Astrocyte of the cerebellum (primary cell): ENCODE measurements at places on chromosomes 12 and 14.

- no peak for DNase-seq
Observed at GRCh38 chr12:27289414-27289813, 43.2 kb upstream of the BMAL2 start.

DNA sequence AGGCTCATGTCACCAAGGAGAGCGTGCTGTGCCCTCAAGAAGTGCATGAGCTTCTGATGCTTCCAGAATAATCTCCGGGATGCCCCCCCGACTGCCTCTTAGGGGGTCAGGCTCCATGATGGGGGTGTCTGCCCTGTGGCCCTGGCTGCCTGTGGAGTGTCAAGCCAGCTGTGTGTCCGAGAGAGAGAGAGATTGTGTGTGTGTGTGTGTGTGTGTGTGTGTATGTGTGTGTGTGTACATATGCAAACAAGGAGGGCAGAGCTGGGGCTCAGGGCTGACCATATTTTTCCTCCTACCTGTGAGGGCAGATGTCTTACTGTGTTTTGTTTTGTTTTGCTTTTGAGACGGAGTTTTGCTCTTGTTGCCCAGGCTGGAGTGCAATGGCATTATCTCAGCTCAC, 5.6 kb upstream of the ALDH2 start:
- no peak for DNase-seq

- no peak for DNase-seq
Observed at GRCh38 chr12:130948751-130949150, 5.0 kb upstream of the ADGRD1 start.

DNA sequence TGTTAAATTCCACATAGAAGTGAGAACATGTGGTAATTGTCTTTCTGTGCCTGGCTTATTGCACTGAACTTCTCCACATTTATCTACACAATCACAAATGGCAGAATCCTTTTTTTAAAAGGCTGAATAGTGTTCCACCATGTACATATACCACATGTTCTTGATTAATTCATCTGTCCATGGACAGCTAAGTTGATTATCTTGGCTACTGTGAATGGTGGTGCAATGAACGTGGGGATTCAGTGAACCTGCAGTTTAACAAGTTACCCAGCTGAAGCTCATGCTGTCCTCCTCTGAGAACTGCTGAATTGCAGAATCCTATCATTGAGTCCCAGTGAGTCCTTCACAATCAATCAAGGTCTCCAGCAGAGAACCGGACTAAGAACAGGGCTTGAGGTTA, 74.9 kb downstream of the TBK1 start:
- DNase-seq = peak; percentile 31

GRCh38 chr12:77131977-77132490, 66.7 kb upstream of the E2F7 start:
- no peak for DNase-seq

DNA sequence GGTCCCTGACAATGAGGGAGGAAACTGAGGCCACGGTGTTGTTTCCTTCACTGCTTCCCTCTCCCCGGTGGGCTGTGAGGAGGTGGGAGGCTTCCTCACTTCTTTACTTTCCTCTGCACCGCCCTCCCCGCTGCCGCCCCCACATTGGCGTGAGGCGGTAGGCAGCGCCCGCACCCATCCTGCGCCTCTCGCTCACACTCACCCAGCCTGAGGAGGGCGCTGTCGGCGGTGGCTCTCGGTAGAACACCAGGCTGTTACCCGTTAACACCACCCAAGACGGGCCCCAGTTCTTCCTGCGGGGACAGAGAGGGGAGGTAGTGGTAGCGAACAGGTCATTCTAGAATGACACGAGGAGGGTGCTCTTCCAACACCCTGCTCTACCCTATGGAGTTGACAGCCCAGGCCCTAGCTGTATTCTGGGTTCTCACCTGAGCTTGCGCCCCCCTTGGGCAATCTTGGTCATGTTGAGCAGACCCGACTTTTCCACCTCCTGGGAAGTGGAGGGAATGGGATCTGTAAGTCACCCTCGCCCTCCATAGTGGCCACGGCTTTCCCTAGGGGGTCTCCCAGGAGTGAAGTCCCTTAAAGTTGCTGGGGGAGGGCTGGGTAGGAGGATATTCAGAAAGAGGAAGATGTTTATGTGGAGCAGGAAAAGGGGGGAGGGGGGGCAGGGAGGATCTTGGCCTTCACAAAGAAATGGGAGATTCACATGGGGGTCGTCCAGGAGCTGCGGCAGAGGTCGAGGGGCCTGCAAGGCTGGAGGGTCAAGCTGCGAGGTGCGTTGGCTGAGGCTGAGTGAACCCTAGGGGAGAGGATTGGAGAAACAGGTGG, 3.3 kb downstream of the ARHGAP9 start:
- DNase-seq = no peak

DNA sequence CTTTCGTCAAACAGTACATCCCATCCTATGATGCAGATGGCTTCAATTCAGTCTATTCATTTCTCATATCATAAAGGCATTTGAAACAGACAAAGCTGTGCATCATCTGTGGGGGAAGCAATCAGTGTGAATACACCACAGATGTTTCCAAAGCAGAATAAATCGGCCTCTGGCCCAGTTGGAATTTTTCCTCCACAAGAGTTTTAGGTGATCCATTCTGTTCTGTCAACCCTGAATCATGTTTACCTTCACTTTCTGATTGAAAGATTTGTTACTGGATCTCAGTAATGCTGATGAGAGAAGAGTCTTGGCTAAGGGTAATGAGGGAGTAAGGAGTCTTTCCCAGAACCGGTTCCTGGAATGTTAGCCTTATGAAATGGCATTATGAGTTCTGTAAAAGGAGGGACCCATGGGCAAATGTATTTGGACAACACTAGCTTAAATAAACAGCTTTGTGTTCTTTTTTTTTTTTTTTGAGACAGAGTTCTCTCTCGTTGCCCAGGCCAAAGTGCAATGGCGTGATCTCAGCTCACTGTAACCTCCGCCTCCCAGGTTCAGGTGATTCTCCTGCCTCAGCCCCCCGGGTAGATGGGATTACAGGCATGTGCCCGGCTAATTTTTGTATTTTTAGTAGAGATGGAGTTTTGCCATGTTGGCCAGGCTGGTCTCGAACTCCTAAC, 62.5 kb downstream of the TPH2 start:
- DNase-seq = no peak

- DNase-seq = no peak
Observed at GRCh38 chr12:50528800-50529199, 24.0 kb downstream of the DIP2B start.

DNA sequence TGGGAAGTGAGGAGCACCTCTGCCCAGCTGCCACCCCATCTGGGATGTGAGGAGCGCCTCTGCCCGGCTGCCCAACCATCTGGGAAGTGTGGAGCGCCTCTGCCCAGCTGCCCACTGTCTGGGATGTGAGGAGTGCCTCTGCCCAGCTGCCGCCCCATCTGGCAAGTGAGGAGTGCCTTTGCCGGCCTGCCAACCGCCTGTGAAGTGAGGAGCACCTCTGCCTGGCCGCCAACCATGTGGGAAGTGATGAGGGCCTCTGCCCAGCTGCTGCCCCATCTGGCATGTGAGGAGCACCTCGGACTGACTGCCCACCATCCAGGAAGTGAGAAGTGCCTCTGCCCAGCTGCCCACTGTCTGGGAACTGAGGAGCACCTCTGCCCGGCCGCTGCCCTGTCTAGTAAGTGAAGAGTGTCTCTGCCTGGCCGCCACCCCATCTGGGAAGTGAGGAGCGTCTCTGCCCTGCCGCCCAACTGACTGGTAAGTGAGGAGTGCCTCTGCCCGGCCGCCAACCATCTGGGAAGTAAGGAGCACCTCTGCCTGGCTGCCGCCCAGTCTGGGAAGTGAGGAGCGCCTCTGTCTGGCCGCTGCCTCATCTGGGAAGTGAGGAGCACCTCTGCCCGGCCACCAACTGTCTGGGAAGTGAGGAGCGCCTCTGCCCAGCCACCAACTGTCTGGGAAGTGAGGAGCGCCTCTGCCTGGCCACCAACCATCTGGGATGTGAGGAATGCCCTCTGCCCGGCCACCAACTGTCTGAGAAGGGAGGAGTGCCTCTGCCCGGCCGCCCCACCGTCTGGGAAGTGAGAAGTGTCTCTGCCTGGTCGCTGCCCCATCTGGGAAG, 22.6 kb downstream of the FAR2 start:
- no peak for DNase-seq

DNA sequence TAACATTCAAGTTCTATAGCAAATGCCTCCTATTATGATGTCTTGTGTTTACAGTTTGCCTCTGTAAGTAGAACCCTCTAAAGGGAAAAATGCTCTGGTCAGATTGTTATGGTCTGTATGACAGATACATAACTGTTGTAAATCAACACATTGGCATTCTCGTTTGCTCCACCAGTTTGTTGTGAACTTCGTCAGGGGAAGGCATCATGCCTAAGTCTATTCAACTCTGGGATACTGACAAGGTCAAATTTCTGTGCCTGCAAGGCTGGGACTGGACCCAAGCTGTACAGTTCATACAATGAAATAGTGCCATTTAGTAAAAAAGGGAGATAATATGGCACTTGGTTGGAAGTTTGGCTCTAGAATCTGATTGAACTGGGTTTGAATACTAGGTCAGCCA, 392.3 kb downstream of the RAD51B start:
- DNase-seq = no peak

- peak; percentile 33 for DNase-seq
Observed at GRCh38 chr14:23171222-23171975, 12.1 kb downstream of the SLC7A8 start.

DNA sequence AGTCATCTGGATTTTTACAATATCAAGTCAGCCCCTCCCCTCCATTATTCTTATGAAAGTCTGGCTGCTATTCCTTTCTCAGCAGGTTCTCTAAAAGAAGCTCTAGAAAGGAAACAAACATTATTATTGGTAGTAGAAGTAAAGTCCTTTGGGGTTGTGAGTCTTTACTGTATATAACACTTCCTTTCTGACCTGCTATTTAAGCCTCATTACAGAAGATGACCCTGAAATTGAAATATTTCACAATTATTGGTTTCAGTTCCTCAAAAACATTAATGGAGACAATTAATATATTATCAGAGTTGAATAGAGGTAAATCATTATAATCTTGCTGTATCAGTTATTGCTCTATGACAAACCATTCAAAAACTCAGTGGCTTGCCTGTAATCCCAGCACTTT, 19.3 kb downstream of the PLEKHA5 start:
- DNase-seq = no peak

- DNase-seq = peak; percentile 27
Observed at GRCh38 chr12:124828264-124829007, 35.2 kb downstream of the SCARB1 start.

DNA sequence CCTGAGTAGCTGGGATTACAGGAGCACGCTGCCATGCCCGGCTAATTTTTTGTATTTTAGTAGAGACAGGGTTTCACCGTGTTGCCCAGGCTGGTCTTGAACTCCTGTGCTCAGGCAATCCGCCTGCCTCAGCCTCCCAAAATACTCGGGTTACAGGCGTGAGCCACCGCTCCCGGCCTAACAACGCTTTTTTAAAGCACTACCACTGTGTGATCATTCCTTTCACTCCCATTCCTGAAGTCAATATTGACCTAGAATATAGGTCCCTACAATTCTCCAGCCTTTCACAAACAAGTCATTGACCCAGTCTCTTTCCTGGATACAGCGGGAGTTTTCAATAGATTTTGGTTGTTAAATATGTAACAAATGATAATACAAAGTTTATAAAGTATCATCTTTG, 62.8 kb downstream of the KIF21A start:
- no peak for DNase-seq

GRCh38 chr12:42539696-42540095, 49.9 kb downstream of the PRICKLE1 start:
- no peak for DNase-seq

DNA sequence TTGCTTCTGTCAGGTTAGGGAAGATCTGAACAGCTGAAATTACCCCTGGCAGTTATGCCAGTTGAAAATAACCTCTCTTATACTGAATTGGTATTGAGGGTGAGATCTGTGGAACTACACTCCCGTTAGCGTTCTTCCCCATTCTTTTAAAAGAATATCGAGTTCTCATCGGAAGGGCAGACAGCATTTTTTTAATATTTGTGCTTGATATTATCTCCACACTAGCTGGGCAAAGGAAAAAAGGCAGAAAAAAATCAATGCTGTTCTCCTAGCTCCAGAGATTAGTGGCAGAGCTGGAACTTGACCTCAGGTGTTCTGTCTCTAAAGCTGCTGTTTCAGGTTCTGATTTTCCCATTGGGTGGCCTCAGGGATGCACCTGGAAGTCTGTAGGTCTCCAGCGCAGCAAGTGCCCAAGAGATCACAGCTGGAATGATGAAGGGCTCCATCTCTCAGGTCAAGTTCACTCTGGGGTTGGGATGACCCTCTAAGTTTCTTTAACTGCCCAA, 67.5 kb downstream of the SLC38A1 start:
- no peak for DNase-seq

DNA sequence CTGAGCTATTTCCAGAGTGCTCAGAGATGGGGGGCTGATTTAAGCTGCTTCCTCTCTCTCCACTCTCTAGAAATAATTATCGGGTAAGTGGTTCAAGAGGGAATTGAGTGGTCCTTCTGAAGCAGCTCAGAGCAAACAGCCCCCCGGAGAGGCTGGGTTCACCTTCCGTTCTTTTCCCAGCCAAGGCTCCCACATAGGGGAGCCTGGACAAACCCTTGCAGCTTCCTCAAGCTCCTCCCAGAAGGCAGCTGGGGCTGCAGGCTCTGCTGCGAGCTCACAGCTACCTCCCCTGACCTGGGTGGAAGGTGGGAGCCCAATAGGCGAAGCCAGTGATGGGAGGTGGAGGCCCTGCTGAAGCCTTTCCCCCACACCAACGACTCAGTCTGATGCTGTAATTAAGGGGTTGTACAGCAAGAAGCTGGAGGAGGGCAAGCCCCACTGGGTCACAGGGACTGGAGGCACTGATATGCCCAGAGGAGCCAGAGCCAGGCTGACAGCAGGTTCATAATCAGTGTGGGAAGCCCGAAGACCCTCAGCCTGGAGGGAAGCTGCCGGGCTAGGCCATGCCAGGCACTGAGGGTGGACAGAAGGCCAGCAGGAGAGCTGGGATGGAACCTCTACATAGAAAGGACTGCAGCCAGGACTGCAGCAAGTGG, 52.4 kb downstream of the ARL6IP4 start:
- DNase-seq = no peak

- DNase-seq = peak; percentile 18
Observed at GRCh38 chr14:24307575-24308341, at the start of gene CIDEB. CIDEB (minus strand) TSS chr14:24307977; CDS start chr14:24307858, 119 bp downstream.

- DNase-seq = no peak
Observed at GRCh38 chr12:94525951-94526350, 66.3 kb upstream of the CEP83 start.
